ENCODE measurements at places on chromosomes 2 and 18.

GRCh38 chr2:239666053-239666854 is 265.4 kb upstream of the HDAC4 start:
- no peak for DNase-seq

- no peak for DNase-seq
Observed at GRCh38 chr2:207085110-207085509, 80.6 kb downstream of the KLF7 start.

GRCh38 chr18:995629-996028 is 91.0 kb downstream of the ADCYAP1 start:
- no peak for DNase-seq

DNA sequence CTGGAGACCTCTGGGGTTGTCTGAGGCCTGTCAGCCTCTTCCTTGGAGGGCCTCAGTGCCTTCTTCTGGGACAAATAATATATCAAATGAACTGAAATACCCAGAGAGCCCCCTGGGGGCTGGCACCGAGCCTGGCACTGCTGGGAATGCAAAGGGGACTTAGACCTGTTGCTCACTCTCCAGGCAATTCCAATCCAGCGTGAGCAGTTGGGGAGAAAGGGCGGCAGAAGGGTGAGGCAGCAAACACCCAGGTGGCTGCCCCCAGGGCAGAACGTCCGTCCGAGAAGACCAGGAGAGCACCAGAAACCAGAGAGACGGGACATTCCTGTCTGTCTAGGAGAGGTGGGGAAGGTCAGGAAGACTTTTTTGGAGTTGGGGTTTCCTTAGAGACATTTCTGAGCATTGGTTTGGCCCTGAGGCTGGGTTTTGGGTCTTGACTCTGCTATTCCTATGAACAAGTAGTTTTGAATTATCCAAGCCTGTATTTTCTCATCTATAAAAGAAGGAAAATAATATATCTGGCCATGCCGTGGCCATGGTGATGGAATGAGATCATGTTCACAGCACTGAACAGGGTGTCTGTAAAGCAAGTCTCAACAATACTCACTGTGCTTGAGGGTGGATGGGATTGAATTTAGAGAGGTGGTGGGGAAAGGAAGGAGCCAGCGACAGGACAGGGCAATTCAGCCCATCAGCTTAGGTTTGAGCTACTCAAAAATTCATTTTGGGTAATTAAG is 44.3 kb upstream of the ZBTB7C start:
- no peak for DNase-seq

- DNase-seq, result no peak
Observed at GRCh38 chr2:111975053-111975552, 76.7 kb downstream of the MERTK start.
